ENCODE measurements at places on chromosomes 1 and 21. TPM values are rescaled to one million over a fixed set of nuclear protein-coding genes. Genes with fewer than 3 reads are reported as not detected.

The FCRL4 gene
- total RNA-seq, result not detected

The LDLRAD1 gene
- total RNA-seq, result not detected

The ARV1 gene
- total RNA-seq, result 16.4 TPM

The LEFTY2 gene
- total RNA-seq, result not detected

The PLEKHM2 gene
- 52.6 TPM for total RNA-seq

The CFAP74 gene
- not detected for total RNA-seq

The POTED gene
- not detected for total RNA-seq

The PRR9 gene
- not detected for total RNA-seq

The SPATA45 gene
- not detected for total RNA-seq

The WNT2B gene
- total RNA-seq, result not detected

The FLG2 gene
- not detected for total RNA-seq

The FAM72B gene
- total RNA-seq, result 30.8 TPM
